ENCODE measurements at places on chromosomes 12 and 14.

- ATAC-seq: peak; percentile 61
Measured at GRCh38 chr12:3491938-3492792, 1.2 kb downstream of the PRMT8 start.

GRCh38 chr14:99600232-99600888 lies 3.6 kb downstream of the CCDC85C start:
- no peak for ATAC-seq

DNA sequence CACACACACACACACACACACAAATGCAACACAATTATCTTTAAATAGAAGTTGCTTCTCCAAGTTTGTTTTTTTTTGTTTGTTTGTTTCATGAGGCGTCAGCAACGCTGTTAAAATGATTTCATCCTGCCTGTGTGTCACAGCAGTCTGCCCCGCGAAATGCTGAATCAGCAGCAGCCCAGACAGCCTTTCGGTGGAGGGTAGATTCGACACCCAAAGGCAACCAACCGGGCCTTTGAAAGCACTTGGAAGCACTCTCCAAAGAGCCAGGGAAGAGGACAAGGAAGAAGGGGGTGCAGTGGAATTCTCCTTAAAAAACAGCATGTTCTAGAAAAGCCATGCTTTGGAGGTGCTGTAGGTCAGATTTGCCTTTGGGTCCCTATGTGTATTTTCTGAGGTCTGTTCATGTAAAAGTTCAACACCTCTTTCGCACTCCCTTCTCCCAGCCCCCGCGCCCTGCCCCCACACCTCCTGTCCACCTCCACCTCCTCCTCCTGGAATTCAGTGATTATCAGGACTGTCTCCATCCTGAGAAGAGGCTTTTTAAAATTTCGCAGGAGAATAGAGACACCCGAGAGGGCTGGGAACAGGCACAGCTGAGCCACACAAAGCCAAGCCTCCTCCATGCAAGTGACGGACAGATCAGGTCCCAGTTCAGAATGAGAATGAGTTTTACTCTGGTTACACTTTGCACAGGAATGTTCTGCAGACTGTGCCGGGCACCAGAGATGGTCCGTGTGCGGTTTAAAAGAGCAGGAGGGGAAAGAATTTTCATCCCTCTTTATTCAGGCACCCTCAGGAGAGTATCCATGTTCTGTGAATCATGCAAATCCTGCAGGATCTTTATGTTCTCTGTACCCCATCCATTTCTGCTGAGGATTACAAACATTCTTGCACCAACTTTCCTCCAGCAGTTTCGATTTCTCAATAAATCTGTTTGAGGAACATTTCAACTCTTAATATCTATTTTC lies 177.9 kb downstream of the ETV6 start:
- peak; percentile 17 for ATAC-seq

DNA sequence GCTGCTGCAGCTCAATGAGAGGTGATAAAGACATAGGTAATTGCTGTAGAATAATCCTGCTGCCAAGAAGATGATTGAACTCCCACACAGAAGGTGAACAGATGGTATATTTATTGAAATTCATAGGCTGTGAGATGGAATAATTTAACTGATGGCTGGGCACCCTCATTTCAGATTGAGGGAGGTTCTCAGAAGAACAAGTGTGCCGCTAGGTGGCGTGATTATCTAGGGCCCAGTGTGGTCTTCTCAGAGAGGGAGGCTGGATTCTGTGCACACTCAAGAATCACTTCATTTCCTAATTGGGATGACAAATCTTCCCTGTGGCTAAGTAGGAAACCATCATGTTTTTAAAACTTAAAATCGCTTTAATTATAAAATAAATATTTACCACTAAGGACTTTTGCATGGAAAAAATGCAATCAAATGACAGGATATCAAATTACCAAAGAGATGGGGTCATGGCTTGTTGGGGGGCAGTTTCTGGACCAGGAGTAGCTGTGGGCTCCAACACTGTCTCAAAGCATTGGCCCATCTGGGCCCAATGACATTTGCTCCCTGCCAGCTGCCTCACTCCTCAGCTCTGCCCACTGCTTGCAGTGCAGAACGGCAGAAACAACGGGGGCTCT lies 132.3 kb downstream of the SNAPC1 start:
- no peak for ATAC-seq

- no peak for ATAC-seq
Measured at GRCh38 chr12:114447274-114447716, 41.4 kb upstream of the TBX5 start.

DNA sequence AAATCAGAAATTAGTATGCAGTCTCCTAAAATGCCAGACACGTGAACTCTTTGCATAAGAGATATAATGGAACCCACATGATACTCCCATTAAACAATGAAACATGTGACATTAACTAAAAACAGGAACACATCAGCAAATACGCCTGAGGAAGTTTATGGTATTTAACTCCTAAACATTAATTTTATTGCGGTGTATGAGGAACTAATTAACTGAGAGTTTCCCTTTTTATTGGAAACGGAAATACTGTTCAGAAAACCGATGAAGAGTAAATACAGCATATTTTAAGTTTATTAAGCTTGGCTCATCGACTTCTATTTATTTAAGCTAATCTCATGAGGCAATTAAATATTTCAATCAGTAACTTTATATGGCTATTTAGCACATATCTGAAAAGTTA lies 290.3 kb downstream of the SOX5 start:
- no peak for ATAC-seq

GRCh38 chr12:4809013-4809448 lies 88.8 kb downstream of the GALNT8 start:
- peak; percentile 40 for ATAC-seq

DNA sequence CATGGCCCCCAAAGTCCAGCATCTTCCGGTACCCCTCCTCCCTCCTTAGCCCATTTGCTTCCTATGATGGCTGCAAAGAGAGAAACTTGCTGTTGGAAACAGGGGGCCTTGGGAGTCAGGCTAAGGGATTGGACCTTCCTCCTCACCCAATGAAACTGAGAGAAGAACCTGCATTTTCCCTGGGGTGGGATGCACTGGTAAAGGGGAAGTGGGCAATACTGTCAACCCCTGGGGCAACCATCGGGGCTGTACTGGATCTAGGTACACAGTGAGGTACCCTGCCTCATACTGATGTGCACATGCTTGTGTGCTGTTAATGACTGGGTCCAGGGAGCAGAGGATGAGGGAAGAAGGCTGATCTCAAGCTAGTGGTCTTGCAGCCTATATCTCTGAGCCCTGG lies 11.0 kb upstream of the JPH4 start:
- no peak for ATAC-seq

GRCh38 chr12:90085494-90086274 lies 377.0 kb upstream of the ATP2B1 start:
- no peak for ATAC-seq

DNA sequence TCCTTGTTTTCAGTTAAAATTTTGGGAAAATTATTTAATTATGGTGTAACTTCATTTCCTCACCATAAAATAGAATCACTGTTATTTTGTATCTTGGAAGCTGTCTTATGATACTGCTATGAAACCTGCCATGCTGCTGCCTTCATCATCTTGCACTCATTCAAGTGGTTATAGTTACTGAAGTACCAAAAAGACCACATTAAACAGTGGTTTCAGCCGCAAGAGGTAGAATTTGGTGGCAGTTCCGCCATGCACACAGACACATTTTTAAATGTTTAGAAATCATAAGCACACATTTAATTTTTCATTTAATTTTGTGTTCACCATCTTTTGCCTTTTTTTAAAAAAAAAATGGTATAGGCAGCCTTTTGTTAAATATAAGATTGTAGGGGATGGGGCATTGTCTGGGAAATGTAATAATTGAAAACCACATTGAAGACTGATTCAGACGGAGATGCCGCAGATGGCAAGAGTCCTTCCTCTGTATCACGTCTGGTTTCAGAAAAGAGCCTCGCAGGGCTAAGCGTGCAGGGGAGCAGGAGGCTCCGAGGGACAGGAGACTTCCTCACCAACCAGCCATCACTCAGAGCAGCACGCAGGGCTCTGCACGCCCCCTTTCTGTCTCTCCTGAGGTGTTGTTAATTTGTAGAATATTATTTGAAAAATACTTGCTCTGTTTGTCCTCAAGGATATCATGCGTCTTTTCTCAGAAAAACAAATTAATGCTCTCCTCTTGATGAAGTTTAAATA lies 115.2 kb upstream of the PELI2 start:
- no peak for ATAC-seq

GRCh38 chr12:116441292-116441691 lies 117.9 kb upstream of the MAP1LC3B2 start:
- no peak for ATAC-seq

DNA sequence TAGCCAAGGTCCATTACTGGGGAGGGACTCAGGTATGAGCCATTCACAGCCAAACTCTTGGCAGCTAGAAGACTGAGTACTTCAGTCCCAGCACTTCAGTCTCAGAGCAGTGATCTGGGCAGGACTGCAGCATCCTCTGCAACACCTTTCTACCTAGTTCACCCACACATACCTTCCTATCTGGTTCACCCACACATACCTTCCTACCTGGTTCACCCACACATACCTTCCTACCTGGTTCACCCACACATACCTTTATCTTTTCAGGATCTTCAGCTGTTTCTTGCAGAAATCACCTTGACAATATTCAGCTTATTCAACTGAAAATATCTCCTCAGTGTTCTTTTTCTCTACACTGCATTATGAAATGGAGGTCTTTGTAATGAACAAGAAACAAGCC lies 101.3 kb downstream of the SRGAP1 start:
- ATAC-seq: no peak

DNA sequence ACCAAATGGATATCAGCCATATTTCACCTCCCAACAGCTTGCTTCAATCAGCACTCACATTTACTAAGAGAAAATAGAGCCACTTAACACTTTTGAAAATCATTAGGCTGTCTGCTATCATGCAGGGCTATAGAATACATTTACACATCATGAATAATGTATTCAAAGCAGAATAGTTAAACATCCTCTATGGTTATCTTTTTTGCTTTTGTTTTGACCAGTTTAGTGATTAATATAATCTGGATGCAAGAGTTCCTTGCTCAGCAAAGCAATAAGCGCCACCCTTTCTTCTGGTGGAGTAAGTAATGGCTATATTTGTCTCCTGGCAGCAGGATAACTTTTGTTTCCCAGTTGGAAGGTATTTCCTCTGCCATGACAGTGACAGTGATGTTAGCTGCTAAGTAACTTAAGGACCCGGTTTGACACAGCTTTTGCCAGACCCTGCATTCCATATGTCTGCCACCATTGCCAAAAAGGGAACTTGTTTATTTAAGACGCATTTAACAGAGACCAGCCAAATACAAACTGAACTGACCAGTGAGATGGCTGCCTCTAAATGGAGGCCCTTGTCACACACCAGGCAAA lies 70.3 kb upstream of the NR2C1 start:
- ATAC-seq: no peak

DNA sequence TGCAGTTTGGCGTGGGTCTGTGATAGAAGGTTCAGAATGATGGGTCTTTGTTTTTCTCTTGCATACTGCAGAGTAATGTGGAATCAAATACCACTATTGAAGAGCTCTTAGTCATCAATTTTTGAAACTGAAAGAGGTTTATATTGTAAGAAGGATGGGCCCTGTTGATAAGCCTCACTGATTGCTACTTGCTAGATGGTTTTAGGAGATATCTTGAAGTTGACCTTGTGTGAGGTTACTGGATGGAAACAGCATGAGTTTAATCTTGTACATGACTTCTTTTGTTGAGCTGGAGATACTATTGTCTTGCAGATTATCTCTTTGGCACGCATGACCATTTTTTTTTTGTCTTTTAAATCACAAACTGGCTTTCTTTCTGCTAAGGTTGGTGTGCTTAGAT lies 13.8 kb downstream of the BICD1 start:
- no peak for ATAC-seq

DNA sequence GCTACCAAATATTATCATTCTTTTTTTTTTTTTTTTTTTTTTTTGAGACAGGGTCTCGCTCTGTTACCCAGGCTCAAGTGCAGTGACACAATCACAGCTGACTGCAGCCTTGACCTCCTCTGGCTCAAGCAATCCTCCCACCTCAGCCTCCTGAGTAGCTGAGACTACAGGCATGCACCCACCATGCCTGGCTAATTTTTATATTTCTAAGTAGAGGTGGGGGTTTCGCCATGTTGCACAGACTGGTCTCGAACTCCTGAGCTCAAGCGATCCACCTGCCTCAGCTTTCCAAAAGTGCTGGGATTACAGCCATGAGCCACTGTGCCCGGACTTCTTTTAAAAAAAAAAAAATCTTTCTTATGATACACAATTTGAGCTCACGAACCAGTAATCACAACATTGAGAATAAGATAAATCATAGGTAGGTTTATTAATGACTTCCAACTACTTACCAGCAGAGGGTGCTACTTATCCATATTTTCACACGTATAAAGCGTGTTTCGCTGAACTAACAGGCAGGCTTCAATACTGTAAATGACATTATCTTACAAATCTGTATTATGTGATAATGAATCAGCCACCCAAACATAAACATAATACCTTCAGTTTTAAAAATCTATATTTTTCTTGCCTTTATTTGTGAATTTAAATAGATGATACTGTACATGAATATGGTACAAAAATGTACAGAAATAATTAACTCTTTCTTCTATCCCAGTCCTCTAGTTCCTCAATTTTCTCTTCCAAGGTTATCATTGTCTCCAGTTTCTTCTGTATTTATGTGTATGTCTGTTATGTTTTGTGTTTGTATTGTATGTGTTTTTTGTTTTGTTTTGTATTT lies 42.5 kb upstream of the BCAT1 start:
- no peak for ATAC-seq

- ATAC-seq: no peak
Measured at GRCh38 chr12:49230805-49231194, 34.1 kb upstream of the TUBA1C start.

DNA sequence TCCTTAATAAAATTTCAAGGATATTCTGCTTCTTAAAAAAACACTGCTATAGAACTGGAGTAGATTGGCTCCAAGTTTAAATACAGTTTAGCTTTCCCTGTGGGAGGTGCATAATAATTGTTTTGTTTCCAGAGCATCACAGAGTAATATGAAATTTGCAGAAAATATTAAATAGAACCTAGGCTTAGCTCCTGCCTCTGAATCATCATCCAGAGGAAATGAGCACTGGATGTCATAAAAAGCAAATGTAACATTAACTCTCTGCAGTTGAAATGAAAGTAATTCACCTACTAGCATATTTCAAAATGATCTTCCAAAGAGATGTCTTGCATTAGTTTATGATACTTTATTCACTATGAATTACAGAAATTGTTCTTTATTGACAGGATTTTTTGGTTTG lies 769.8 kb downstream of the C12orf50 start:
- no peak for ATAC-seq

DNA sequence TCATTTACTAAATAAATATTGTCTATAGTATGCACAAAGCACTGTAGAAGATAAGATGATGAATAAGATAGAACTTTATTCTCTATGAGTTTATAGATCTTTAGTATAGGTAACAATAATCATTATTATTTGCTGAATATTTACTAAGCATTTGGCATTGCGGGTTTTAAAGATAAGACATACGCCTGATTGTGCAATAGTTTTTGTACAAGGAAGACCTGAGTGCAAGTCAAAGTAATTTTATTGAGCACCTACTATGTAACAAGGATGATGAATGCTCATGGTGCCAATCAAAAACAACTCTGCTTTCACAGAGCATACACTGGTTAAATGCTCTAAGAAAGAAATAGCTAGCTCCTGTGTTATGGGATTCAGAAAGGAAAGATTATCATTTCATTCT lies 1461.7 kb upstream of the FLRT2 start:
- no peak for ATAC-seq

GRCh38 chr12:42846782-42847181 lies 257.2 kb upstream of the PRICKLE1 start:
- ATAC-seq: no peak

- ATAC-seq: no peak
Measured at GRCh38 chr12:41972196-41972595, 172.5 kb downstream of the GXYLT1 start.

- ATAC-seq: no peak
Measured at GRCh38 chr12:53513712-53514410, 6.6 kb upstream of the NPFF start.
